ENCODE measurements at places on chromosomes 2 and 18.

- peak; percentile 35 for DNase-seq
These were observed 851 bp downstream of the EIF2AK3 start for GRCh38 chr2:88626171-88627054.

DNA sequence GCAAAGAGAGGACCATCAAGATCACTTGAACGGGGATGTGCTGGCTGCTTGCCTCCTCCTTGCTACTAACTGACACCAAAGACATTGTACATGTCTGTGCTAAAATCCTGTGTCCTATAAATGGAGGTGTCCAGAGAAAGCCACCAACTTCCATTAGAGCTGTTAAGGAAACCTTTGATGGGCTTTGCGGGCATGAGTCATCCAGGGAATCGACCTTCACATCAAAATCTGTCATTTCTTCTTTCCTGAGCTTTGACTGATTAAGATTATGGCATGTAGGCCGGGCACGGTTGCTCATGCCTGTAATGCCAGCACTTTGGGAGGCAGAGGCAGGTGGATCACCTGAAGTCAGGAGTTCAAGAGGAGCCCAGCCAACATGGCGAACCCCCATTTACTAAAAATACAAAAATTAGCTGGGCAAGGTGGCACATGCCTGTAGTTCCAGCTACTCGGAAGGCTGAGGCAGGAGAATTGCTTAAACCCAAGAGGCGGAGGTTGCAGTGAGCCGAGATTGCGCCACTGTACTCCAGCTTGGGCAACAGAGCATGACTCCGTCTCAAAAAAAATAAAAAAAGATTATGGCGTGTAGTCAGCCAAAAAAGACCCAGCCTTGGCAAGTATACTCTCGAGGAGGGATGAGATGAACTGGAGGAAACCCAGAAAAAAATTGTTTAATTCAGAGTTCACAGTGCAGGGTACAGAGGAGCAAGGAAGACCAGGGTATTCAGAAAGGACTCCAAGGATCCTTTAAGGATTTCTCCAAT is 115.8 kb downstream of the CABLES1 start:
- DNase-seq, result no peak

GRCh38 chr18:10726198-10727068 is 200.6 kb downstream of the NAPG start:
- DNase-seq, result no peak

GRCh38 chr2:126655500-126656430 is at the start of gene GYPC:
TSS of gene GYPC (plus strand) at chr2:126656158. CDS start at chr2:126656264, 106 bp downstream.
- DNase-seq, result no peak

DNA sequence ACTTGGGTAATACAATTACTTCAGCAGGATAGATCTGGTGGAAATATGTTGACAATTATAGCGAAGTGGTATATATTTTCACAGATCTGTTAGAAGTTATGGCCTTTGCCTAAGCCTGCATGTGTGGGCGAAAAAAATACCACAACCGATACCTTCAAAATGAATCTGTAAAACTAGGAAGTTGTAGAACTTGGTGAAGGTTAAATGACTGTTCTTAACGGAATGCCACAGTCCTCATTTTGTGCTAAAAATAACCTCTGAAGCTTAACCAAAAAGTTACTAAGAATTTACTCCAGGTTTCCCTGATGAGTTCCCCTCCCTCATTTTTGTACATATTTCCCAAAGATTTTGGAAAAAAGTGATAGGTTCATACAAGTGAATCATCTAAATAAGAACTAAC is 550.7 kb downstream of the THSD7B start:
- DNase-seq, result no peak

- no peak for DNase-seq
These were observed 112.1 kb downstream of the EIPR1 start for GRCh38 chr2:3265471-3265870.

GRCh38 chr18:37544713-37545112 is 20.9 kb downstream of the CELF4 start:
- DNase-seq, result no peak

DNA sequence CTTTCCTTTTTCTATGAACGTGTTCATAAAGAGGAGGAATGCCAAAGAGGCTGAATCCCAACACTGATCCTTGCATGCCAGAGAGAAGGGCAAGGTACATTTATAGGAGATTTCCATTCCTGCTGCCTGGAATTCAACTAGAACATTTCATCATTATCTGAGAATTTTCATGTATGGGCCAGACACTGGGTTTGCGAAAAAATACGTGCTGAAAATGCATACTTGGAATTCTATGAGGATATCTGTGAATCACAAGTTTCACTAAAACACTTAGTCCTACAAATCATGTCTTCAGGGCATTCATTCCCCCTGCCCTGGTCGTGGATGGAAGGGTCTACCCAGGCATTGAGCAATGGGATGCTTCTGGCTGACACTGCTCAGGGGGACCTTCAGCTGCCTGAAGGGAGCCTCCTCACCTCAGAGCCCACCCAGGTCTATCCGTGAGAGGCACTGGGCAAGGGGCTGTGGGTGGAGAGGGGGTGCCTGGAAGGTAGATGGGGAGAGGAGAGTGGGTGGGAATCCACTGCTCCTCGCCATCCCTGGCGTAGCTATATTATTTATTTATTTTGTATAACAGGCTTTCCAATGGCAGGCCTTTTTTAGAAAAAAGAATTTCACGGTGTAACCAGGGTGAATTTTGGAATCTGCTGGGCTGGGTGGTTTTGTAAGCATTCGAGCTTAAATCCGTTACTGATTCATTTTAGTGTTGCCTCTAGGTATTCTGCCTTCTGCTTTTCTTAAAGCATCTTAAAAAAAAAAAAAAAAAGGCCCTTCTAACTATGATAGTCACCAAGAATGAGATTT is 560.6 kb upstream of the ID2 start:
- DNase-seq, result no peak

DNA sequence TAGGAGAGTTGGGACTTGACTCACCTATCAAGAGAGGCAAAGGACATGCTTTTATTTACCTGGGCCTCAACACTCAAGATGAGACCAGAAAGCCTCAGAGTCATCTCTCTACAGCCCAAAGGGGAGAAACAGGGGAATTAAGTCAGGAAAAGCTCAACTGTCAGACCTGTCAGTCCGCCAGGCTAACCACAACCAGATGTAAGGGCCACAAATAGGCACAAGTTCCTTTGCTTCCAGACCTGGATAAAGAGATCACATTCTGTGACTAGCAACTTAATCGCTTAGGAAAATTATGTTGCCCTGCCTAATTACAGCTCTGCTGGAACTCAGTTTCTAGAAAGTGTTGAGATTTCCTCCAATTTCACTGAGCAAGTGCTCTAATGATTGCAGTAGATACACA is 67.9 kb downstream of the ANKRD44 start:
- DNase-seq, result no peak

DNA sequence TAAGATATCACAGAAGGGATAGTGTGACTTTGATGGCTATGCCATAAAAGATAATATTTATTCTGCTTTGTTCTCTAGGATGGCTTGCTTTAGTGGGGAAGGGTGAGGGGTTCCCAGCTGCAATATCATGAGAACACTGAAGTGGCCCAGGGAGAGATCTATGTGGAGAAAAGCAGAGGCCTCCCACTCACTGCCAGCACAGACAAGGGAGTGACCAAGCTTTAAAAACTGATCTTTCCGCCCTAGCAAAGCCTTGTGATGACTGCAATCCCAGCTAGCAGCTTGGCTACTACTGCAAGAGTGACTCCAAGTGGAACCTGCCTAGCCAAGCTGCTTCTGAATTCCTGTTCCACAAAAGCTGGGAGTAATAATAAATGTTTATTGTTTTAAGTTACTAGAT is 7.8 kb upstream of the DDX1 start:
- no peak for DNase-seq

DNA sequence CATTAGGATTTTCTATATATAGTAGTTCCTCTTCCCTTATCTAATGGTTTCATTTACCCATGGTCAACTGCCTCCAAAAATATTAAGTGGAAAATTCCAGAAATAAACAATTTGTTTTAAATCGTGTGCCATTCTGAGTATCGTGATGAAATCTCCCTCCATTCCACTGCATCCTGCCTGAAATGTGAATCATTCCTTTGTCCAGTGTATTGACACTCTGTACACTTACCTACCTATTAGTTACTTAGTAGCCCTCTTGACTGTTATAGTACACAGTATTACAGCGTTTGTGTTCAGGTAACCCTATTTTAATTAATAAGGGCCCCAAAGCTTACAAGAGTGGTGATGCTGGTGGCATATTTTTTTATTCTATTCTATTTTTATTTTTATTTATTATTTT is 26.2 kb downstream of the TAF4B start:
- DNase-seq, result no peak

DNA sequence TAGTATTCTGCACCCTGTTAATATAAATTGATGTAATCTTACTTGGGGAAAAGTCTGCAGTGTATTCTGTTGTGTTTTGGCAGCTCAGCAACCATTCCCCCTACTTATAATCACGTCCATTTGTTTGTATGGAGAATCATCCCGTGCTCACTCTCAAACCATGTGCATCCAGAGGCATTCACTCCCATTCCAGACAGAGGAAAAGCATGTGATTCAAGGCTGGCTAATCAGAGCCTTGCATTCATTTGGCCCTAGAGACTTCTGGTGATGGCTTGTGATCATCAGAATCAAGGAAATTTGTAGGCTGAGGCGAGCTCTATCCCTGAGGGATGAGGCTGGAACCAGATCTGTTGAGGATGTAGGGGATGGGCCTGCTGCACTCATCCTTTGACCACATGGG is 5.1 kb upstream of the WIPF1 start:
- DNase-seq, result no peak

GRCh38 chr2:119638246-119638645 is 40.8 kb upstream of the TMEM177 start:
- DNase-seq, result no peak

GRCh38 chr2:43507137-43507536 is 88.7 kb downstream of the THADA start:
- DNase-seq, result no peak

- DNase-seq, result no peak
These were observed 7.7 kb upstream of the ICOS start for GRCh38 chr2:203928849-203929248.

DNA sequence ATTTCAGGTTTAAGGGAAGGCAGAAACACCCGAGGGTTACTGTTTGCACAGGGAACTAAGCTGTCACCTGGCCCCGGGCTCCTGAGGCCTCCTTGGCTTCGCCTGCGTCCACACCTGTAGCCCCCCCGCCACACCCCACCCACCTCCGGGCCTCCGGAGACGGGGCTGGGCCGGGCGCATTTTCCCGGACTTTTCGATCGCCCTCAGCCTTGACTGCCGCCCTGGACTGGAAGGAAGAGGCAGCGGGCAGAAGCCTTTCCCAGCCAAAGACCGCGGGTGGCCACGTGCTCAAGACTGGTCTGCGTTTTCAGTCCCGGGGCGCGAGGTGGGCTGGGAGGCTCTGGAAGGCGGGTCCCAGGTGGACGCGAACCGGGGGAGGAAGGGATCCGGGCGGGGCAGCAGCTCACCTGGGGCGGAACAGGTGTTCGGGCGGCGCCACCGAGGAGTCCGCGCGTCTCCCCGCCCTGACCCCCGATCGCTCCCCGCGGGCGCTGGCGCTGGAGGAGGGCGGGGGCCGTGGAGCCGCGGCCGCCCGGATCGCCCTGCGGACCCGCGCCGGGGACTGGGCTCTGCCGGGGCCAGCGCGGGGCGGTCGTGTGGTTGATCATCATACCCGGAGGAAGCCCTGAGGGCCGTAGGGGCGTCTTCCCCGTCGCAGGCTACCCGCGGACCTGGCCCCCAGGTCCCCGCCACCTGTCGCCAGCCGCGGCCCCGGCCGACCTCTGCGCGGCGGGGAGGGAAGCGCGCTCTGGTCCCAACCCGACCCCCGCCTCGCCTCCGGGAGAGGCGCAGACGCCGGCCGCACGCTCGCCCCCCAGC is 3.2 kb downstream of the ID2 start:
- DNase-seq, result peak; percentile 46

DNA sequence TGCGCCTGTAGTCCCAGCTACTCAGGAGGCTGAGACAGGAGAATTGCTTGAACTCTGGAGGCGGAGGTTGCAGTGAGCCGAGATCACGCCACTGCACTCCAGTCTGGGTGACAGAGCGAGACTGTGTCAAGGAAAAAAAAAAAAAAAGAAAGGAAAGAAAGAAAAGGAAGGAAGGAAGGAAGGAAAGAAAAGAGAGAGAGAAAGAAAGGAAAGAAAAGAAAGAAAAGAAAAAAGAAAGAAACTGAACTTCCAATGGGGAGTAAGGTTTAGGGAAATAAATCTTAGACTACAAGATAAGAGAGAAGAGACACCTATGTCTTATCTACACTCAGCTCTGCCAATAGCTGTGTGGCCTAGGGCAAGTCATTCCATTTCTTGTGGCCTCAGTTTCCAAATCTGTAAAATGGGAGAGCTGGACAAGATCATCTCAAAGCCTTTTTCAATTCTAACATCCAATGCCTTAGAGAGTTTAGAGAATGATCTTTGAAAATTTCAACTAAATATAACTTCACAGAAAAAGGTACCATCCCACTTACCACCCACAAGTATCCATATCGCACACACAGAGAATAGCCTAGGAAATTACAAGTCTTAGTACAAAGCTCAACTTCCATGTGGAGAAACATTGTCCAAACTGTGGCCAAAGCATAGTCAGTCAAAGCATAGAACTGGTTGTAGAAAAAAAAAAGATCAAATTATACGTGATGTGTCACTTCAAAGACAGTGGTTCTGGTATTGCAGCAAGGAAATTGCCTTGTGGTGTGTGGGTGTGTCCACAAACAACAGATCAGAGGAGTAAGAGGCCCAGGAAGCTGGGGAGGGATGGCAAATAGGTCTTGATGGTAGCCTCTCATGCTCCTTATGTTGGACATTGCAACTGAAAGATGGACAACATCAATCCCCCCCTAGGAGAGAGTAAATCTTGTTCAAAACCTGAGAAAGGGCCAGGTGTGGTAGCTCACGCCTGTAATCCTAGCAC is 42.4 kb downstream of the SLC14A2 start:
- no peak for DNase-seq

GRCh38 chr2:220891405-220891804 is 680.7 kb downstream of the EPHA4 start:
- no peak for DNase-seq

- no peak for DNase-seq
These were observed 178.9 kb downstream of the CAPN13 start for GRCh38 chr2:30628341-30628740.

- no peak for DNase-seq
These were observed 33.0 kb upstream of the METTL21A start for GRCh38 chr2:207658156-207658555.

DNA sequence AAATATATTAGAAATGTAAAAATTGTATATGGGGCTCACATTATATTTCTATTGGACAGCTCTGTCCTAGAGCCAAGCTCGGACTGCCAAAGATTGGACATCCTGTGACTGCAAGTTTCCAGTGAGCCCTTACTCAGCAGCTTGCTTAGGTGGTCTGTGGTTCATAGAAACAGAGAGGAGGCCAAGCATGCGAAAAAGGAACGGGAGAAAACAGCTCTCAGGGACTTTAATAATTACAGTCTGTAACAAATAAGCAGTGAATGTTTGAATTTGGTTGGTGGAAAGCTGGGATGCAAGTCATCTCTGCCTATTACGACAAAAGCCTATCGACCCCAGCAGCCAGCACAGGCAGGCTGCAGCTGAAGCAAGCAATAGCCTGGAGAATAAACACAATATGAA is 35.6 kb downstream of the WIPF1 start:
- no peak for DNase-seq

DNA sequence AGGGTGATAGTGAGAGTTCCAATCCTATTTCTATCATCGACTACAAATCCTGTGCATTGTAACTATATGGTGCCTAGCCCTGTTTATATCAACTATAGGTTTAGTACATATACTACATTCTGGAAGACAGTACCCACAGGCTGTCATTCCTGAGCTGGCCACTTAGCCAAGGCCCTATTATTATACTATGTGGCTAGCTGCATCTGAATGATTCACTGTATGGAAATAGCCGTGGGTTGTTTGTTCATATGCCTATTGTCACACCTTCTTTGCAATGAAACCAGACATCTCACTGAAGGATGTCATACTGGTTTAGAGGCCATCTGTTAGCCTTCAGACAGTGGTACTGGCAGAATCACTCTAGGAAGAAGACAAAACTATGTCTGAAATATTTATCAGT is 62.3 kb upstream of the FSIP2 start:
- DNase-seq, result no peak
